ENCODE measurements at places on chromosomes 2 and 18.

DNA sequence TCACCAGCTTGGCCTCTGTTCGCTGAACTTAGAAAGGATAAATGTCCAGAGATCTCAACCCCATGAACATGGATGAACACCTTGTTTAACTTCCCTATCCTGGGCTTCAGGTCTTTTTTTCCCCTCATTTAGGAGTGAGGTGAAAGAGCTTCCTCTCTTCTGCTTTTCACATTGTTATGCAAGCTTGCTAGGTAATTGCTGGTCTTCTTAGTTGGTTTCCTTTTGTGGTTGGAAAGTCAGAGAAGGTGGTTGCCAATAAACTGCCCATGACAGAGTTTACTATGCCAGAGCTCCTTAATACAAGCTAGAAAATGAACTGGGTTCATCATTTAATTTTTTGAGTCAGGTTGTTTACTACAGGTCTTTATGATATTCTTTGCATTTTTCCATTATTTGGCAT is 16.6 kb downstream of the SLC9A4 start:
- DNase-seq: no peak

DNA sequence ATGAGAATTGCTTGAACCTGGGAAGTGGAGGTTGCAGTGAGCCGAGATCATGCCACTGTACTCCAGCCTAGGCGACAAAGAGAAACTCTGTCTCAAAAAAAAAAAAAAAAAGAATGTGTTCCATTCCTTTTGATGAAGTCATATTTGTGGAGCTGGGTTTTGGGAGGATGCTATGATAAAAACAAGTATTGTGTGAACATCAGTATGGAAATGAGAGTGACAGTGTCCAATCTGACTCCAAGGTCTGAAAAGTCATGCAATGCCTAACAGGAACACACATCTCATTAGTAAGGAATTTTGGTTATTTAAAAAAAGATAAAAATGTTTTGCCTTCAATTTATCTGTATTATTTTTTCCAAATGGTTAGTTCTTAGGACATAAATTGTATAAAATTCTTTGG is 11.8 kb downstream of the GCFC2 start:
- no peak for DNase-seq

GRCh38 chr2:191019376-191019775 is 5.4 kb upstream of the STAT1 start:
- DNase-seq: no peak

GRCh38 chr2:74179063-74179865 is 585 bp upstream of the MOB1A start:
- no peak for DNase-seq

DNA sequence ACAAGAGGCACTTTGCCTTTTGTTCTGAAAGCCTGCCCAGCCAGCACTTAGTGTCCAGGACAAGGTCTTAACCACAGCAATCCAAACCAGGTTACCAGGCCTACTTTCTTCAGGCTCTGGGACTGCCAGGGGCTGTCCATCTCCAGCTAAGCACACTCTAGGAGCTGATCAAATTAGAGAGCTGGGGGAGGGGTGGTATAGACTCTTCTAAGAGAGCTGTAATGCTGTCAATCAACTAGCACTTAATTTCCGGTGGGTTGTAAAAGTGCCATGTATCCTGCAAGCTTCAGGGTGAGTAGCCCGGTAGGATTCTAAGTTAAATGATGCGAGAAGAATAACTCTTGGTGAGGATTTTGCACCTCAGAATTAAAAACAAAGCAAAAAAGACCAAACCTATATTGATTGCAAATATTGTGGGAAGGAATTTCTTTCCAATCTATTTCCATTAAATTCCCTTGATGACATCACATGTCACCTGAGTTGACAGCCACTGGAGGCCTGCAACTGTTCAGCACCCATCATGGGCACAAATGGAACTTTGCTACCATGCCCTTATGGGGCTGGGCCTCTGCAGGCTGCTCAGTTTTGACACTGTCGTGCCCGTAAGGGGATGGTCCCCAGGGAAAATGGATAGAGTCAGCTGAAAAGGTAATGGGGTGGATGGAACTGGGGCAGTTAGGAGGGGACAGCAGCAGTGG is 8.7 kb upstream of the COX7A2L start:
- peak; percentile 37 for DNase-seq

GRCh38 chr2:197993363-197993762 is 189.0 kb downstream of the PLCL1 start:
- no peak for DNase-seq

- DNase-seq: no peak
Observed at GRCh38 chr2:218326315-218326714, 30.3 kb upstream of the CATIP start.

DNA sequence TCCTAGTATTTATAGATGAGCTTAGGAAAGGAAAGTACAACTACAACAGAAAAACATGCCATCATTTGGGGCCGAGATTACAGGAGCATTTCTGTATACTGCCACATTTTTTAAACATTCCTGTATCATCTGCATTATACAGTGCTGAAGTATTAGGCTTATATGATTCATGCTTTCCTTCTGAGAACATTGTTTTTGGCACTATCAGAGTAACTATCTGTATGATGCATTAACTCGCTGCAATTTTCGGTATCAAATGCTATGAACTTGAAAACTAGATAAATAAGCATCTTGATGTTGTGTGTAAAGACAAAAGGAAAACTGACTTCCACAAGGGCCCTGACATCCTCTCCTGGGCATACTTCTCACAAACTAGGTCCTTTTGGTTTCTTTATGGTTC is 102.0 kb downstream of the RIT2 start:
- no peak for DNase-seq

- no peak for DNase-seq
Observed at GRCh38 chr2:75432761-75433361, 127.9 kb downstream of the EVA1A start.

- no peak for DNase-seq
Observed at GRCh38 chr2:182345384-182345783, 81.5 kb downstream of the PDE1A start.

GRCh38 chr2:60954139-60954538 is 63.4 kb upstream of the PEX13 start:
- no peak for DNase-seq

DNA sequence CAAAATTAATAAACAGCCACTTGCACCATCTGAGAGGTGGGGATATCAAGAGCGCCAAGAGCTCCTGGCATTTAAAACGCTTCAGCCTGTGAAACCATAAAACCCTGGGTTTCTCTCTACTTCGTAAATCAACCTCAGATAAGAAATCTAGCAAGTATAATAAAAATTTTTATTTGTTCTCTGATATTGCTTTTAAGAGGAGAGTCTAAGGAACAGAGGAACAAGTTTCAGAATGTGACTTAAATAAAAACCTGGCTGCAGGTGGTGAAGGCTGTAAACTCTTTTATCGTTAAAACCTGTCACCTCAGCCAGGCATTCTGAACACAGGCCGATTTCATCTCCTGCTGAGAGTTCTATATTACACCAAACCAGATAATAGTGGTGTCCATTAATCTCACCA is 9.9 kb downstream of the DYTN start:
- no peak for DNase-seq

GRCh38 chr2:26274058-26274613 is 29.4 kb downstream of the HADHB start:
- DNase-seq: no peak

GRCh38 chr2:62071760-62072680 is 123.9 kb upstream of the B3GNT2 start:
- no peak for DNase-seq

- no peak for DNase-seq
Observed at GRCh38 chr2:58098254-58099095, 51.9 kb downstream of the VRK2 start.

- DNase-seq: peak; percentile 50
Observed at GRCh38 chr2:85327160-85327821, 498 bp downstream of the TGOLN2 start.

DNA sequence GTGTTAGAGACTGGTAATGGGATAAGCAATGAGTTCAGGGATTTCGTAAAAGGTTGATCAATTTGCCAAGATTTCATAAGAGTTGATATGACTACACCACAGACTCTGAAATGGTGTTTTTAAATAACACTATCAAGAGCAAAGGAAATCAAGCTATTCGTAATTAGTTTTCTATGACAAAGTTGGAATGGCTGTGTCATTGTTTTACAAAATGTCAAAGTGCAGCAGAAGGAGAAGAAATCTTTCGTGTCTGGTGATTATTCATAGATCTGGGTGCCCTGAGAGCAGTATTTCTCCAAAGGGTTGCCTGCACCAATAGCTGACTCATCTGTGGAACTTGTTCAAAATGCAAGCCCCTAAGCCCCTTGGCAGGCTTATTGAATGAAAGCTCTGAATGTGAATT is 70.1 kb downstream of the NABP1 start:
- no peak for DNase-seq

- DNase-seq: no peak
Observed at GRCh38 chr2:66236816-66237802, 197.8 kb upstream of the MEIS1 start.

DNA sequence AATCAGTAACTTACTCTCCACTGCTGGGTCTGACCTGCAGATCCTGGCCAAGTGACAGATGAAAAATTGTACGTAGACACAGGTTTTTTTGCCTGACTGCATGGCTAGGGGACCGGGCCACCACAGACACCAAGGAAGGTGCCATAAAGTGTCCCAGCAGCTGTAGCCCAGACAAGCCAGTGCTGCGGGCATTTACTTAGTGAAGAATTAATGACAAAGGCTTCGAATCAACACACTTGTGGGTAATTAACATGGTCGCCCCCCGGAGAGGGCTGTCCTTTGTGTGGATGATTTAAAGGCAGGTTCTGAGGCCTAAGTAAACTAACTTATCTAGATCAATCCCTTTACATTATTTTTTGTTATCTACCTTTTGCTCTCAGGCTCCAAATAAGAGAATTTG is 1709.1 kb upstream of the LRRTM1 start:
- DNase-seq: no peak

- DNase-seq: peak; percentile 77
Observed at GRCh38 chr2:186695081-186695756, 1.4 kb downstream of the FAM171B start.

DNA sequence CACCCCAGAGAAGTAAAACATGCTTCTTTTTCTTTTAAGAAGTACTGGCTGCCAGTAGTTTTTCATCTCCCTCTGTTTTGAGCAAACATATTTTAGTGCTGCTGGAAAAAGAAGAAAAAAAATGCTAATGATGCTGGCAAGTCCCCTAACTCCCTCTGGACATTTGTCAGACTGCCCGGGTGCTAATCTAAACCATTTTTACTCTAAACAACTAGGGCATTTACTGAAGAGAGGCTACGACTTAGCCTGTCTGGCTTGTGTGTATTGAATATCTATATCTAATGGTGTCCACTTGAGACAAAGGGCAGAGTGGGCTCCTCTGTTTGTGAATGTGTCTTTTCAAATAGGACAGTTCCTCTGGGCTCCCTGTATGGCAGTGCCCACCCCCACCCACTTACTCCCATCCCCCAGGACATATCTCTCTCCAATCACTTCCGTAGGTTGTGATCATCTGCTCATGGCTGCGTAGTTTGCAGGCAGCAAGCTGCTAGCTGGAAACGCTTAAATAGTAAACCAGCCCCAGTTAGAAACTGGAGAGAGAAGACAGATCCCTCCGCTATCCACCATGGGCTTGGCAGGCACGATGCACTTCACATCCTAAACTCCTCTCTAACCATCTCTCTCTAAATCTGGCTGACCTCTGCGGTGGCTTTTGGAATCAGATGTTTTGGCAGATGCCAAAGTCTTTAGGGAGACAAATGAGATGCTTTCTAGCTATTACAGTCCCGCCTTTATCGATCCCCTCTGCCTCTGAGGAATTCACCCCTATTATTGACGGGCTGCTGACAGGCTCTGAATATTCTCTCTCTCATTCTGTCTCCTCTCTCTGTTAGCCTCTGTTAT is 58.3 kb downstream of the DOCK10 start:
- DNase-seq: peak; percentile 12
